Fibroblast of mammary gland (primary cell): ENCODE measurements at places on chromosomes 2 and 18.

DNA sequence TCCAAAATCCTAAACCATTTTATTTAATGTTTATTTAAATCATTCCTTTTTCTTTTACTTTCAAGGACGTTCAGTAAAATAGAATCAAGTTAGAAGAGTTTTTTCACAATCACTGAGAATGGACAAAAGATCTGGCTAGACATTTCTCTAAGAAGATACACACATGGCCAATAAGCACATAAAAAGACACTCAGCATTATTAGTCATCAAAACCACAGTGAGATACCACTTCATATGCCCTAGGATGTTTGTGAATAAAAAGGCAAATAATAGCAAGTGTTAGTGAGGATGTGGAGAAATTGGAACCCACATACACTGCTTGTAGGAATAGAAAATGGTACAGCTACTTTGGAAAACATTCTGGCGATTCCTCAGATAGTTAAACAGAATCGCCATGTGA, 76.1 kb downstream of the RHBDD1 start:
- DNase-seq: peak; percentile 79

DNA sequence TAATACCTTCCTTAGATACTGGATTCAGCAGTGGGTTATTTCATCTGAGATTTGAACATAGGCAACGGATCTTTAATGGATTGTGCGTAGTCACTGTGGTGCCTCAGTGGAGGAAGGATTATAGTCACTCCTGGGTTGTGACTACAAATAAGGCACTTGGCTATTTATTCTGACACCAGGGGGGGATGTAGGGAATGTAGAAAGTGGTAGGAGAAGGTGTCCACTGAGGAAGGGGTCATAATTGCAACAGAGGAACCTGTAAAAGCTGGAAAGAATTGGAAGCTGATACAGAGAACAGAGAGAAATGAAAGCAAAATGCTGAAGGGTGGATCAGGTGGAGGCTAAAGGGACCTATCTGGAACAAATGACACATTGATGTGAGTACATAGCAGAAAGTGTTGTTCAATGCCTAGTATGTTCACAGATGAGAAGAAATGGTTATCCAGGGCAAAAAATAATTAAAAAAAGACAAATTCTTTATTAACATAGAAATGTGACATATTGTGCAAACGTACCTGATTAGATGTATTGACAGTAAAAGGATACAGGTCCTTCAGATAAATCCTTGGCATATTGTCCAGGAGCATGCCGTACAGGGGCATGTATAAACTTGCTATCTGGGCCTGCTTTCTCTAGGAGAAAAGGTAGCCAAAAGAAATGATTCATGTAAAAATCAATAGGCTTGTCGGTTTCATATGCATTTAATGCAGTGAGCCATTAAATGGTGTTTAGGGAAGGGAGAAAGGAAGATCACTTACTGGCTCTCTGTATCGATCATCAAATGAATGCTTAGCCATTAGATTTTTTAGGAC, 91.2 kb upstream of the CCDC195 start:
- DNase-seq: no peak

GRCh38 chr2:220276741-220277444, 649.5 kb downstream of the SLC4A3 start:
- DNase-seq: peak; percentile 79

- DNase-seq: no peak
Measured at GRCh38 chr18:79681484-79682387, 2.1 kb downstream of the CTDP1 start.

DNA sequence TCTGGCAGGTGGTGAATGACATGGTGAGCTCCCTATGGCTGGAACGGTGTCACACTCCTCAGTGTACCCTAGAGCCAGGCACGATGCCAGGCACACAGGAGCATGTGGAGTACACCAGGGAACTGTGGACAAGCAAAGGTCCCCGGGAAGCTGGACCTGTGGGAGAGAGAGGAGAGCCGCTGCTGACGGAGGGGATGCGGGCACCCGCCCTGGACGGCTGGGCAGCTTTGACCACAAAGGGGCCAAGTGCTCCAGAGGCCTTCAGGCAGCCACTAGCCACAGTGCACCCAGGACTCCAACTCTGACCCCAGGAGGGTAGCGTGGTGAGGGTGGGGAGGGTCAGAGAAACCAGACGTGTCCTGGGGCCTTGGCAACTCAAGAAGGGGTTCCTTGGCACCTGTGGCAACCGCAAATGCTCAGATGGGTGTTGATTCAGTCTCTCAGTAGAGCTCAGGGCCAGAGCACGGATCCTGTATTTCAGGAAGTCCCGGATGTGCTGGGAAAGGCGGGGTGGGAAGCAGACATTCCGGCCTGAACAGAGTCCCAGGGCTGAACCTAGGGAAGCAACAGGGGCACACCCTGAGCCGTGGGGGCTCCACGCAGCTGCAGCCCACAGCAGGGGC, 2.3 kb upstream of the MAB21L4 start:
- DNase-seq: no peak

GRCh38 chr18:77635451-77635850, 385.8 kb downstream of the GALR1 start:
- DNase-seq: peak; percentile 69

- no peak for DNase-seq
Measured at GRCh38 chr18:59372975-59373374, 13.9 kb upstream of the LMAN1 start.

GRCh38 chr2:190794377-190794776, 86.2 kb upstream of the GLS start:
- DNase-seq: no peak

DNA sequence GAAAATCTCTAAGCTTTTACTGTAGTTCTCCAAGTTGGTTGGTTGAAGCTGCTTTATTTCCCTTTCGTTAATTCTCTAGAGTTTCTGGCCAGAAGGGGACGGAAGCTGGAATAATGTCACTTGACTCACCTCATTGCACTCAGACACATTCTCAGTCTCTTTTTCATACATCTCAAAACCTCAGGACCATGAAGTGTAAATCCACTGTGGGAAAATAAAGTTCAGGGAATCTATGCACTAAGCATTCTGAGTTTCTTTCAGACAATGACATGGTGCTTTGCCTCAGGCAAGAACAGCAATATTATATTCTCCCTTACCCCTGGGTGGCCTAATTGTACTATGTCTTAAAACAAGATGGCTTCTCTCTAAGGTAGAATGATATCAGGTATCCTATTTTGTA, 167.8 kb downstream of the PRPF40A start:
- DNase-seq: no peak

DNA sequence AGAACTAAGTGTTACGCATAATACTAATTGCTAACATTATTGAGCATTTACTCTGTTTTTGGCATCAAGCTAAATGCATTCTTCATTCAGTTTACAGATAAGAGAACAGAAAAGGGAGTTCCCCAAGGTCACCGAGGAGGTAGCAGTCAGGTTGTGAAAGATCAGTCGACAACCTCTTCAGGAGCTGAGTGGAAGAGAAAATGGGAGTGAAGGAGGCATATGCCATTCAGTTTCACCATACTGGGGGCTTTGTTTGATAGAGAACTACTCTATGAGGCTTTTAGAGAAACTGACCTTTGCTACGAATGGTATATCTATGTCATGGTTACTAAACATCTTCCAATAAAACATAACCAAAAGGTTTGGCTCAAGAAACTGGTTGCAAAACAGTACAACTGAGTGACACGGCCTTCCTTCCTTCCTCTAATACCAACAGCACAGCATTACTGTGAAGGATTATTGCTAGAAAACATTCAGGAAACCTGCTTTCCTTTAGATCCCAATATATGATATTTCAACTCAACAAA, 112.1 kb downstream of the RBMS1 start:
- DNase-seq: peak; percentile 66
